CD4-positive, alpha-beta T cell treated with Interleukin-17A for 4 hours (primary cell): ENCODE measurements at places on chromosomes 7 and 10.

- no peak for DNase-seq
These were observed 47.2 kb upstream of the SFTPD start for GRCh38 chr10:79995979-79996634.

DNA sequence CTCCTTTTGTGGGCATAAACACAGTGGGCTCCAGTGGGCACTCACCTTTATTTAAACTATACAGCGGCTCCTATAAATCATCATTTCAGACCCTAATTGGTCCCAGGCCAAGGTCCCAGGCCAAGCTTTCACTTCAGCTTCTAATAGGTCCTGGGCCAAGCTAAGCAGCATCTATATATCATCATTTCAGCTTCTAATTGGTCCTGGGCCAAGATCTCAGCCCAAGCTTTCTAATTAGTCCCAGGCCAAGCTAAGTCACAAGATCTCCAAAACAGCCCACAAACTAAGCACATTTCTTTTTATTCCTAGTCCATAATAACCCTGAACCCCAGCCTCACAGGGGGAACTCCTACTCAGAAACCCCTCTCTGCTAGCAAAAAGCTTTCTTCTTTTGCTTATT lies 47.1 kb downstream of the ZNF680 start:
- no peak for DNase-seq

GRCh38 chr10:121101561-121101960 lies 250.4 kb downstream of the WDR11 start:
- DNase-seq, result no peak

DNA sequence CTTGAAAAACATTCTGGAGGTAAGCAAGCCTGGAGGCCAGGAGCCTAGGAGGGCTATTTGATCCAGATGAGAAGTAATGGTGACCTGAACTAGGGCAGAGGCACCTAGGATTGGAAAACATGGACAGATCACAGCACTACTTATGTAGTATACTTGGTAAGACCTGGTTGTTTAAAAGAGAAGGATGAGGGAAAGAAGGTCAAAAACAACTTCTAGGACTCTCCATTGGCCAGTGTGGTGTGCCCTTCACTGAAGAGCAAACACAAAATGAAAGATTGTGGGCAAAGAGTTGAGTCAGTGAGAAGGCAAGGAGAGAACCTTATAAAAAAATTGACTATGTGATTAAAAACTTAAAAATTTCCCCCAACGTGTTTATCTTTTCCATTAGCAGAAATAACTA lies 14.3 kb downstream of the ANKRD1 start:
- DNase-seq, result no peak

- DNase-seq, result peak; percentile 53
These were observed 634 bp downstream of the EZH2 start for GRCh38 chr7:148883266-148884048.

- no peak for DNase-seq
These were observed 24.7 kb upstream of the ADCYAP1R1 start for GRCh38 chr7:31027161-31027965.
